ENCODE measurements at places on chromosomes 6 and 20.

DNA sequence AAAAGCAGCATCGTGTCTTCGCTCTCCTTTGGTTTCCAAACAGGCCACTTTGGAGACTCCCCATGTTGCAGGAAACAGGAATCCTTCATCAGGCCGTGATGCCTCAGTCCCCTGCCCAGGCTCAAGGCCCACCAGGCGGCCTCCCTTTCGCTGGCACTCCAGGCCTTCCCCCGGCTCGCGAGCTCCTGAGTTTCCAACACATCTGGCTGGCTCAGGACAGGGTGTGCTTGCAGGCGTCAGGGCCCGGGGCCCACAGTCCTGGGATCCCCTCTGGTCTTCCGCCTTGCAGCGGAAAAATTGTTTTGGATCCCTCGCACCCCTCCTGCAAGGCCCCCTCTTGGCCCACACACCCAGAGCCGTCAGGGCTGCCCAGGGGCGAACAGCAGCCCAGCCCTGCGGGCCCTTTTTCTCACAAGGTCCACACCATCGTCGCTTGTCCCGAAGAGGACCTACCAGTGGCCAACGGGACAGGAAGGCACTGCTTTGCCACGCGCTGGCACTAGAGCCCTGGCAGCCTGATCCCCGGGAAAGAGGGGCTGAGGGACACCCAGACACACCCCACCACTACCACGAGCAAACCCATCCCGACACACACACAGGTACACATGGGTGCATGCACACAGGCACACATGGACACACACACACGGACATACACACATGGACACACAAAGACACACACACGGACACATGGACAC, 1930.9 kb upstream of the DEFB115 start:
- DNase-seq, result no peak

- DNase-seq, result no peak
Measured at GRCh38 chr6:142440600-142441293, 138.9 kb downstream of the ADGRG6 start.

DNA sequence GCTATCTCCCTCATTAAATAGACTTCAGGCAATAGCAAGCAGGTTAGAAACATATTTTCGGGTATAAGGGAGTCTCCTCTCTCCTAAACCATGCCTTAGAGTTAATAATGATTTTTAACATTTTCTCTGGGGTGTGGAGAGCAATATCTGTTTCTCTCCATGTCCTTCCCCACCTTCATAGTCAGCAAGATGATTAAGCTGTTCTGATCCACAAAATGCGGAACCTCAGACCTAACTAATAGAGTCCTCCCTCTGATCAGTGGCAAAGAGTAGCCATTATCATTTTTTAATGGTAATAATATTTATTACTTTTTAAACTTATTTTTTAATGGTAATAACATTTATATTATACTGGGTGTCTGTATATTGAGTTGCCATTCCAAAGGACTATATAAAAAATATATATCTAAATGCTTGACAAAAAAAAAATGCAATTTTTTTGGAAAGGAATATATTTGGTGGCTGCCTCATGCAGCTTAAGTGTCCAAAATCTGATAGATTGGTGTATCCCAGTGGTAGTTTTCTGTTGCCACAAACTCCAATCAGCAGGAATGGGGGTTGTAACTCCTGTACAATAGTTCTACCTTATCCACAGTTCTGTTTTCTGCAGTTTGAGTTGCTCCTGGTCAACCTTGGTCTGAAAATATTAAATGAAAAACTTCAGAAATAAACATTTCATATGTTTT, 14.0 kb upstream of the BTN3A2 start:
- DNase-seq, result no peak

DNA sequence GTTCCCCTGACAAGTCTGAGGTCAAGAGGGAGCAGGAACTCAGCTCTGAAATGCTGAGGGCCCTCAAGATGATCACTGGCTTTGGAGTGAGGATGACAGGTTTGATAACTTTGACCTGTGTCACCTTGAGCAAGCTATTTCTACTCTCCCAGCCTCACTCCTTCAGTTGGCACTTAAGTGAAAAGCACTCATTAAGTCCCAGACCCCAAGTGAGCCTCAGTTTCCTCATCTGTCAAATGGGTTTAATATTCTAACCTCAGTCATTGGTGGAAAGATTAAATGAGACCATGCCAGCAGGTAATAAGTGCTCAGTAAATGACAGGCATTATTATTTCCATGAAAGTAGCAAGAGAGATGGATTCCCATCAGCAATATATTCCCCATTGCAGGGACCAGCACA, 14.0 kb downstream of the DEFB132 start:
- DNase-seq, result no peak

- no peak for DNase-seq
Measured at GRCh38 chr6:51640021-51640420, 447.4 kb downstream of the PKHD1 start.

DNA sequence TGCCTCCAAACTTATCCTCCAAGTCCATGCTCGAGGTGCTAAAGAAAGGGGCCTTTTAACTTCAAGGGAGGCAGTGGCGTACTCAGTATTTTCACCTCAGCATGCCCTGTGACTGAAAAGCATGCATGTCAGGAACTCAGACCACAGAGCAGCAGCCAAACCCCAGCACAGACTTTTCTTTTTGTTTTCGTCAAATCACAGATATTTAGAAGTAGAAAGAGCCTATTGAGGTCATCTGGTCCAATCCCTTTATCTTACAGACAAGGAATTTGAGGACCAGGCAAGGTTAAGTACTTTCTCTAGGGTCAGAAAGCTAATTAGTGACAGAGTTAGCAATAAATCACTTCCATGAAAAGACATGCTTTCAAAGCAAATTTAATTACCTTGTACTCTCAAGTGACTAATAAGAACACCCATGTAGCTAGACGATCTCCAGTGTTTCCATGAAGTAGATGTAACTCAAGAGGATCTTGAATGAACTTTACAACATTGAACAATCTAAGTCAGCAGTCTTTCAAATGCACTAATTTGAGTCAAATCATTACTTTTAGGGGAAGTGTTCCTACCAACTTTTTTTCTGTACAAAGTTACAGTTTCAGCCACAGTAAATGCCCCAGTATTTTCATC, 35.9 kb downstream of the MOXD1 start:
- no peak for DNase-seq

DNA sequence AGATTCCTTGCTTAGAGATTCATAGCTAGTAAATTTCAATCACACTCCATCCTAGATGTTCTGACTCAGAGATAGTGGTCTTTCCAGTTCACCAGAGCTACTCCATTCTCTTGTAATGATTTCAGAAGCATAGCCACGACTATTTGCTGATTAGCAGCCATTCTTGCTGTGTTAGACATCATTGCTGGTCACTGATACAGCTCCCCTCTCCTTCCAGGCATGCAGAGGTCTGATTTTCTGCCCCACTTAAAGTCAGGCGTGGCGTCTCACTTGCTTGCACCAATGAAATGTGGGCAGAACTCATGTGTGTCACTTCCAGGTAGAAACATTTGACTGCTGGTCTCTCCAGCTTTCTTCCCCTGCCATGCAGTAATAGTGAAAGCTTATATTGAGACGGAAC, 168.9 kb upstream of the JARID2 start:
- no peak for DNase-seq

- DNase-seq, result no peak
Measured at GRCh38 chr20:62949153-62949821, 3.2 kb upstream of the SLC17A9 start.

- DNase-seq, result no peak
Measured at GRCh38 chr6:72936766-72937559, 288.3 kb downstream of the KHDC1L start.

DNA sequence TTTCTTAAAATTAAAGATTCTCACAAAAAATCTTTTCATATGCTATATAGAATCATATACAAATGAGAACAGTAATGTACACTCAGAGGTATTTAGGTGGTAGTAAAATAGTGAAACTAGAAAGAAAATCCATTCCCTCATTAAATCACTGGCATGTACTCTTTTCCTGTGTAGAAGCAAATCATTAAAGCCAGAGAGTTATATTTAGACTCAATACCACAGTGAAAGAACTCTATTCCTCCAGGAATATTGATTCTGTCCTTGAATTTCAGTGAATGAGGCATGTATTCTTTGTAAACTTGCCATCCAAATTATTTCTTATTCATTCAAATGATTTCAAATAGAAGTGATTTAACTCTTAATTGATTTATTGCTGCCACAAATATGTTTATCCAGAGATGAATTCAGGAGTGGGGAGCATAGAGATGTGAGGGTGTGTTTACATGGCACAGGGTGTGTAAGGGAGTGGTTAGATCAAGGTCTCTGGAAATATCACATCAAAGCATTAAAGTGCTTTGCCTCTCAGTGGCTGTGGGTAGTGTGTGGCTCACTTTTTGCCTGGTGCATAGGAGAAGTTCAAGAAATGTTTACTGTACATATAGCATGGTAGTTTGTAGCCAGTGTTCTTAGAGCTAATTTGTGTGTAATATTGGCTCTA, 141.2 kb downstream of the FAM83B start:
- no peak for DNase-seq
